ENCODE measurements at places on chromosomes 3 and 15.

DNA sequence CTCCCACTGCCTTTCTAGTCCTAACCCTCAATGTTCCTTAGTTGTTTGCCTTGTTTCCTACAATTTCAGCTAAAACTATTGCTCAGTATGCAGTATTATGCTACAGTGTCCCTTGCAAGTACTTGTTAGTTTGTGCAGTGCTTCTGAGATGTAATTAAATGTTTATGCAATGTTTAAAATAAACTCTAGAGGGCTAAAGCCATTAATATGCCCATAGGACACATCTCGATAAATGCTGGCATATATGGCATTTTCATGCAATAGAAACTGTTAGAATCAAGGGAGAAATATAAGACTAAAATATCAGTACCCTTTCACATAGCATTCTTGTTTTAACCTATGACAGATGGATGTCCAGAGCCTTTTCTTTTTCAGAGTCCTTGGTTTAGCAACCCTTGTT, 59.8 kb upstream of the ACKR4 start:
- DNase-seq: no peak

GRCh38 chr15:89860431-89860830, 33.4 kb downstream of the AP3S2 start:
- no peak for DNase-seq

- peak; percentile 36 for DNase-seq
Observed at GRCh38 chr15:73317651-73318462, 50.9 kb downstream of the HCN4 start.

DNA sequence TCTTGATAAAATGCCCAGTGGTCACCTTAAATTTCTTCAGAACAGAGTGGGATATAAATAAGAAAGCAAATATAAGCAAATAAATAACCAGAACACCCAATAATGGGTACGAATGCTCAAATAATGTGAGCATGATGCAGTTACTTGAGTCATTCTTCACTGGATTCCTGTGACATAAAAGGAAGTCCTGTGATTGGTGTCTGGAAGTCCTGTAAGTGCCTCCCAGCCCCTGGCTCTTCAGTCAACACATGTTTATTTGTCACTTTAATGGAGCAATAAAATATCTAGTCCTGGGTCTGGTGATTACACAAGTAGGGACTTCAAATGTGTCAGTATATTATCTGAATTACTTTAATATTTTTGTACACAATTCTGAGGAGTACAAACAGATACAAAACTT, 30.4 kb downstream of the TMEM212 start:
- DNase-seq: no peak

DNA sequence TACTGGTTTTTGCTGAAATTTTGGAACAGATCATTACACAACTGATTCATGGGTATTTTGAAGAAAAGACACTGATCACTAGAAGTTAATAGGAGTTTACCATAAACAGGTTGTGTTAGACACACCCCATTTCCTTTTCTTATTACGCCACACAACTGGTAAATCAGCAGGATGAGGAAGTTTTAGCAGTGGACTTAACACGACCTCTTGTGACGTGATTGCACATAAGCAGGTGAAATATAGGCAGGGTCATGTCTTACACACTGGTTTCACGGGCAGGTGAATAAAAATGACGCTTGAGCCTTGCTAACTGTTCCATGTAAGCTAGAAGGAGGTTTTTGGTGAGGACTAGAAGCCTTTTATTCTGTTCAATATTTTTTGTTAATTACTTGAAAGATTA, 27.1 kb upstream of the TPRG1 start:
- no peak for DNase-seq

- no peak for DNase-seq
Observed at GRCh38 chr3:75232216-75232615, 431.9 kb upstream of the FRG2C start.

GRCh38 chr15:71743861-71744382, 66.4 kb upstream of the NR2E3 start:
- DNase-seq: peak; percentile 73

- DNase-seq: peak; percentile 74
Observed at GRCh38 chr3:48990636-48991469, 812 bp downstream of the P4HTM start.

DNA sequence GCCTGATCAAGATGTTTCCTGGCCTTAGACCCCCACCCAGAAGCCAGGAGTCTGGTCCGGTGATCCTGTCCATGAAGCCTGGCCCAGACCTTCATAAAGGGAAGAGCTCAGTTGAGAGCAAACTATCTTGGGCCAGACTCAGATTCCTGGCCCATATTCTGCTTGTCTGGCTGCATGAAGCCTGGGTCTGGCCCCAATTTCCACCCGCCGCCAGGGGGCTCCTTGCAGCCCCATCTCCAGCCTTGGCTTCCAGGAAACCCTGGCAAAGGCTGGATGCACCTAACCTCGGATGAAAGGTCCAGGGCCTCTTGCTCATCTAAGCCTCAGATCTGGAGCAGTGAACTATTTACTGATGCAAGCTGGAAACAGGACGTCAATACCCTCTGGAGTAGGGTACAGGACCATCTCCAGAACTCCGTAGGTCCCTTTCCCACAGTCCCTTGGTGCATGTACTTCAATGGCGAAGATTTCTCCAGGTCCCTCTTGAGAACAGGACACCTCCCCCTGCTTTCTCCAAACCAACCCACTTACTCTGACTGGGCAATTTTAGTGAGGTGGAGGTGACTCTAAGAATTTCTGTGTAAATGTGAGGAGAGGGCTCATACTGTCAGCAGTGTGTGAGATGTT, 5.6 kb downstream of the FOXL2 start:
- peak; percentile 88 for DNase-seq

- no peak for DNase-seq
Observed at GRCh38 chr3:149331396-149331795, 2.0 kb downstream of the TM4SF18 start.

DNA sequence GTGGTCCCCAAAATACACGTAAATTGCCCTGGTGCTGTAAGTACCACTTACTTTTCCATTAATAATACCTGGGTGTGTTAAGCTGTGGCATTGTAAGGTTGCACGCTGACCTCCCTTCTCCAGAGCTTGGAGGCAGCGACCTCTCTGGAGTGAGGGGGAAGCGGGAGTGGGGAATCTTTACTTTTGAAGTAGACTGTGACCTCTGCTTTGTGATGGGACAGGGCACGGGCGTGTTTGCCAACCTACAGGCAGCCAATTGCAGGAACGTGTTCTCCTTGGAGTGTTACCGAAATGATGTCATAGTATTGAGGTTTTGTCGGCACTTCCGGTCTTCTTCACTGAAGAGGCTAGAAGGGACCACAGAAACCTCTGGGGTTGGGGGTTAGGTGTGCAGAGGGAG, 227.3 kb upstream of the C2CD4B start:
- peak; percentile 65 for DNase-seq

DNA sequence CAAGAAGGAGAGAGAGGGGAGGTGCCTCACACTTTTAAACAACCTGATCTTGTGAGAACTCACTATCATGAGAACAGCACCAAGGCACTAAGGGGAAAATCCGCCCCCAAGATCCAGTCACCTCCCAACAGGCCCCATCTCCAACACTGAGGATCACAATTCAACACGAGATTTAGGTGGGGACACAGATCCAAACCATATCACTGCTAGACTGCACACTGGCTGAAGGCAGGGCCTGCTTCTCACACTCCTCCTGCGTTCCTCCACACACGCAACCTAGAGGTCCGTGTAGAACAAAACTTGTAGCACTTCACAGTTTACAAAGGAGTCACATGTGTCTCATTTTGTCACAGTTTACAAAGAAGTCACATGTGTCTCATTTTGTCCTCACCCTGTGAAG, 97.8 kb downstream of the DAPK2 start:
- no peak for DNase-seq

GRCh38 chr3:119631516-119631915, 28.9 kb downstream of the POPDC2 start:
- DNase-seq: no peak

DNA sequence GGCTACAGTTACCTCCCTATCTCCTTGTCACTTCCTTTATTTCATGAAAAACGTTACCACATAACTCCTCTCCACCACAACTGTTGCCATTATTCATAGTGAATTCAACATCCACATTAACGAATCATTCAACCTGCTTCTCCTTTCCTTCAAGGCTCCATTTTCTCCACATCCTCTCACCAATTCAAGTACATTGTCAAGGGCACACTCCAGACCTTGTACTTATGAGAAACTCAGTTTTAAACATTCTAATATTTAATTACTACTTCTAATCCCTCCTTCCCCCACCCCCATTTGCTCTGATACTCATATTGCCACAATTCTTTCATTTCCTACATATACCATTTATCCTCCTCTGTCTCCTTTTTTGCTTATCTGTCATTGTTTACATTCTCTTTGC, 871.2 kb downstream of the TUSC7 start:
- DNase-seq: no peak

- no peak for DNase-seq
Observed at GRCh38 chr3:126054870-126055269, 29.1 kb downstream of the SLC41A3 start.

DNA sequence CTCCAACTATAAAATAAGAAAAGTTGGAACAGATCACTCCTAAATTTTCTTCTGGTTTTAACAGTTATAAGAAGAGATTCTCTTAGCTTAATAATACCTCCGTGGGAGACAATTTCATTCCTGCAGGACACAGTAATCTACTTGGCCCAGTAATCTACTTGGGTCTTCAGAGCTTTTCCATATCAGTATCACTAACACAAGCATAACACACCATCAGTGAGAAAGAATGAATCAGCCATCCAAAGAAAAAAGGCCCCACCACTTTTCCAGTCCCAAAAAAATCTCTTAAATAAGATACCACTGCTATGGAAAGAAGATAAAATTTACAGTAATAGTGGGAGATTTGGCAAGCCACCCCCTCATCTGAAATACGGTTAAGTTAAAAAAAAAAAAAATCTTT, 20.2 kb downstream of the SIN3A start:
- DNase-seq: no peak

- DNase-seq: no peak
Observed at GRCh38 chr3:22994781-22995180, 208.3 kb upstream of the UBE2E2 start.

GRCh38 chr3:173138026-173138425, 3.0 kb downstream of the SPATA16 start:
- no peak for DNase-seq

GRCh38 chr3:188106454-188106853, 47.5 kb upstream of the LPP start:
- DNase-seq: no peak

- DNase-seq: no peak
Observed at GRCh38 chr3:132871956-132872355, 149.7 kb upstream of the NPHP3 start.

DNA sequence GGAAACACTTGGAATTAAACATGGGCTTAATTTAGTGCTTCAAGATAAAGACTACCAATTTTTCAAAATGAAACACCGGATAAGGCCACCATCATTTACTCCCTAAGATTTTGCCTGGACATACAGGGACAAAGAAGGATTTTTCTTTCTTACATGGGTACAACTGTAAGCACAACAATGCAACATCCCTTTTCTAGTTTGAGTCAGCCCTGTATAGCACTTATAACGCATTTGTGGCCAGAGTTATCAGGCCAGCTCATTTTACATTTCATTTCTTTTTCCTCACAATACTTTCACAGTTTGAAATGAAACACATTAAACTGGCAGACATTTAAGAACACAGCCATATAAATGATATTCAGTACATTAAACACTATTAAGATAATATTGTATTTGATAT, 9.8 kb upstream of the SUCNR1 start:
- no peak for DNase-seq

GRCh38 chr15:59590027-59590426, 21.6 kb upstream of the GCNT3 start:
- no peak for DNase-seq

DNA sequence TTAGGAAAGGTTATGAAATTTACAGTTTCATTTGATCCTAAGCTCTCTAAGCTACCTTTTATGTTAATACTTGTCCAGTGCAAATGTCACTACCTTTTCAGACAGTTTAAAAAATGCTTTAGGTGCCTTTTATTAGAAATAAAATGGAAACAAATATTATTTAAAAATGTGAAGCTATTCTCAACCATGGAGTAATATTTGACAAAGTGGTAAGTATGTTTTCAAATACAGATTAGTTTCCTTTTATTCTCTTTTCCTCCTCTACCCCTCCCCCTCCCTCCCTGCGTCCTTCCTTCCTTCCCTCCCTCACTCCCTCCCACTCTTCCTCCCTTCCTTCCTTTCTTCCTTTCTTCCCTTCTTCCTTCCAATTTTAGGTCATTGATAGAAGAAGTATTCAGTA, 6.3 kb downstream of the LRRC3B start:
- no peak for DNase-seq

DNA sequence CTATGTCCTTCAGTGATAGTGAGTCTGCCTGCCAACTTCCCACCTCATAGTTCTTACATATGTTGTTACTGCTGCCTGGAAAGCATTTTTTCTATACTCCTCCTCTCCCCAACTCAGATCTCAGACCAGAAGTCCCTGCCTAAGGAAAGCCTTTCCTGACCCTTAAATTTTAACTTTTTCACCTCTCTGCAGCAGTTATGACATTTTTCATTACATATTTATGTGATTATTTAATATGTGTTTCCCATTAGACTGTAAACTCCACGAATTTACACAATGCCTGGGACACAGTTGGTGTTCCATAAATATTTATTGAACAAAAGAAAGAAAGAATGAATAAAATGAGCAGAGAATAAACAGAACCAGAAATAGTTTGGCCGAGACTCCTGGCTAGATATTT, 125.5 kb downstream of the MITF start:
- DNase-seq: no peak

DNA sequence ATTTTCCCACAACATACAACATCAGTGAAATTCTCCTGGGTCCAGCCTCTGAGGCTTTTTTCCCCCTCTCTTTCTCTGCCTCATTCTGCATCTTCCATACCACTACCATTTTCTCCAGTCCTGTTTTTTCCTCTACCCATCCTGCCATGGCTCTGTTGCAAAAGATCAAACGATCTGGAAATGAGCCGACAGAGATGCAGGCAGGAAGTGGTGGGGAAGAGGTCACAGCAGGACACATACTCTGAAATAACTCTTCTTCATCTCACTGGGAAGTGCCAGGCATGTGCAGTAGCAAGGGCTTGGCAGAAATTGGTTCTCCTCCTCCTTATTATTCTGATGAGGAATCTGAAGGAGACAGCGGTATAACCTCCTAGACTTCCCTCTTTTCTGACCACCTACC, 114.3 kb downstream of the CORO2B start:
- no peak for DNase-seq

GRCh38 chr3:108218811-108219210, 3.4 kb downstream of the IFT57 start:
- DNase-seq: no peak

GRCh38 chr3:181567311-181568075, 144.2 kb upstream of the SOX2 start:
- no peak for DNase-seq

GRCh38 chr15:65985387-65985786, 116.1 kb downstream of the RAB11A start:
- DNase-seq: no peak

- no peak for DNase-seq
Observed at GRCh38 chr3:102038477-102039142, 189.3 kb downstream of the NFKBIZ start.

GRCh38 chr3:41881233-41881821, 80.6 kb downstream of the ULK4 start:
- DNase-seq: no peak

GRCh38 chr3:27714692-27715453, 7.2 kb downstream of the EOMES start:
- DNase-seq: peak; percentile 77

Data from H7 (cell line).